ENCODE measurements at places on chromosomes 6 and 20.
A peak's percentile ranks its signal among the peaks of the same experiment; 100 is the strongest.

- peak; percentile 24 for DNase-seq
- H3K4me1 ChIP-seq: no peaks in the 10 kb centered on the region
- H3K27ac ChIP-seq: no peak overlapping the region
- no peaks in the 10 kb centered on the region for H3K36me3 ChIP-seq
These were observed 7.3 kb upstream of the COL9A1 start for GRCh38 chr6:70310063-70310694.

GRCh38 chr6:683742-684440, 9.0 kb downstream of the EXOC2 start:
- H3K27me3 ChIP-seq: no peaks in the 10 kb centered on the region
- H3K4me3 ChIP-seq: no peak overlapping the region
- peak; percentile 27 for DNase-seq
- H3K4me1 ChIP-seq: no peaks in the 10 kb centered on the region
- H3K27ac ChIP-seq: peak overlapping the region; percentile 34

- no peaks in the 10 kb centered on the region for H3K36me3 ChIP-seq
- H3K4me3 ChIP-seq: no peak overlapping the region
- no peaks in the 10 kb centered on the region for H3K4me1 ChIP-seq
- no peaks in the 10 kb centered on the region for H3K27me3 ChIP-seq
- DNase-seq: no peak
These were observed 296.9 kb downstream of the FOXC1 start for GRCh38 chr6:1906609-1907008.

GRCh38 chr20:46324960-46325703, 16.8 kb upstream of the CDH22 start:
- no peaks in the 10 kb centered on the region for H3K4me1 ChIP-seq
- no peak overlapping the region for H3K4me3 ChIP-seq
- H3K36me3 ChIP-seq: no peaks in the 10 kb centered on the region
- no peak overlapping the region for H3K27ac ChIP-seq
- peaks cover 6% of the 10 kb centered on the region for H3K27me3 ChIP-seq

GRCh38 chr6:111725446-111726112, 119.9 kb upstream of the TRAF3IP2 start:
- H3K36me3 ChIP-seq: no peaks in the 10 kb centered on the region
- no peak for DNase-seq
- H3K4me1 ChIP-seq: no peaks in the 10 kb centered on the region
- no peak overlapping the region for H3K27ac ChIP-seq
- no peaks in the 10 kb centered on the region for H3K27me3 ChIP-seq
- no peak overlapping the region for H3K4me3 ChIP-seq

DNA sequence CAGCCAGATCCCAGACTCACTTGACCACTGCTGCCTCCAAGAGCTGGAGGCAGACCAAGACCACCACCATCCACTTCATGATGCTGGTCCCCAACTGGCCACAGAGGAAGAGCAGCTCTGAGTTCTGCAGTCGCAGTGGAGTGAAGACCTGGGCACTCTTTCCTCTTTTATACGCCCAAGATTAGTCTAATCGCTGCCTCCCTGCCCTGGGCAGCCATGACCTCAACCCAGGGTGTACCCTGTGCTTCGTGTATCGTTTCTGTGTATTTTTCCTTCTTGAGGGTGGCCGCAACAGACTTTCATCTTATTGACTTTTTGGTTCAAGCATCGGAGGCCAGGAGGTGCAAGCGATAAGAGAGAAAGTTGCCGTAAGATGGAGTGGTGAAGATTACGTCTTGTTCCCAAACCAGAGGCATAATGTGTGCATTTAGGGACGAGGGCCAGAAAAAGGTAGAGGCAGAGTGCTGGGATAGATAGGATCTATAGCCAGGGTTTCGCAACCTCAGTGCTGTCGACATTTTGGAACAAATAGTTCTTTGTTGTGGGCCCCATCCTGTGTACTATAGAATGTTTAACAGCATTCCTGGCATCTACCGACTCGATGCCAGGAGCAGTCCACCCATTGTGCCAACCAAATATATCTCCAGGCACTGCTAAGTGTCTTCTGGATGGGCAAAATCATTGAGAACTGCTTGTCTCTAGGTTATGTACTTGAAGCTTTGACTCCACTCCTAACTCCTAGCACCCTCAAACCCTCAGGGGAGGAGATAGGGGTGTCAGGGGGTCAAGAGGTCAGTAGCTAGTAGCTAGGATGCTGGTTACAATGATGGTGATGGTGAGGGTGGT, at the start of gene PGC:
Gene PGC, minus strand, starts transcription at position 142 of the 846 bp plus-strand sequence. Its CDS starts 63 bp downstream, at position 79.
- H3K27ac ChIP-seq: no peak within 1 kb of the TSS
- DNase-seq: no peak
- no peak within 1 kb of the TSS for H3K4me3 ChIP-seq
- H3K36me3 ChIP-seq: no peaks in the 10 kb centered on the region
- no peaks in the 10 kb centered on the region for H3K4me1 ChIP-seq
- no peaks in the 10 kb centered on the region for H3K27me3 ChIP-seq

- no peaks in the 10 kb centered on the region for H3K36me3 ChIP-seq
- no peak for DNase-seq
- H3K4me1 ChIP-seq: no peaks in the 10 kb centered on the region
- H3K4me3 ChIP-seq: no peak overlapping the region
- no peaks in the 10 kb centered on the region for H3K27me3 ChIP-seq
These were observed 19.4 kb upstream of the CCN5 start for GRCh38 chr20:44695674-44696300.

- H3K36me3 ChIP-seq: no peaks in the 10 kb centered on the region
- H3K4me3 ChIP-seq: peak overlapping the region; percentile 22
- DNase-seq: peak; percentile 89
- peak overlapping the region; percentile 71 for H3K27ac ChIP-seq
- H3K4me1 ChIP-seq: peaks cover 4% of the 10 kb centered on the region
These were observed 82.2 kb upstream of the NAA20 start for GRCh38 chr20:19934792-19935491.

GRCh38 chr6:17638212-17638715, 38.2 kb downstream of the FAM8A1 start:
- DNase-seq: no peak
- H3K27ac ChIP-seq: no peak overlapping the region
- no peaks in the 10 kb centered on the region for H3K27me3 ChIP-seq

All from colonic mucosa (tissue), 4 donors.